GOT3 (cell line): ENCODE measurements at places on chromosomes 2 and 18.

DNA sequence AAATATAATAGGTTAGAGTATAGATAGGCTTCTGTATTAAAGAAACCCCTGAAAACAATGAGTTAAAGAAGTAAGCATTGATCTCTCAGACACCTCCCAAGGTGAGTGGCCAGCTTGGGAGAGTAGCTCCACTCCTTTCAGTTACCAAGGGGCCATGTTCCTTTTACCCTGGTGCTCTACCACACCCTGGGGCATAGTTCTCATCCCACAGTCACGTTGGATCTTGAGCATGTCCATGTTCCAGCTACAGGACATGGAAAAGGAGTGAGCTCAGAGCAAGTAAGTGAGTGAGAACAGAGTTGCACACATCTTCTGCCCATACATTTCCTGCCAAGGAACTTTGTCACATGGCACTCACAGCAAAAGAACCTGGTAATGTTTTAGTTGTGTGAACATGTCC is 325.9 kb upstream of the SLC39A10 start:
- no peak for DNase-seq

- DNase-seq, result no peak
Measured at GRCh38 chr2:147353072-147353381, 491.8 kb upstream of the ACVR2A start.

GRCh38 chr2:166088634-166089033 is 39.2 kb downstream of the SCN1A start:
- DNase-seq, result no peak

DNA sequence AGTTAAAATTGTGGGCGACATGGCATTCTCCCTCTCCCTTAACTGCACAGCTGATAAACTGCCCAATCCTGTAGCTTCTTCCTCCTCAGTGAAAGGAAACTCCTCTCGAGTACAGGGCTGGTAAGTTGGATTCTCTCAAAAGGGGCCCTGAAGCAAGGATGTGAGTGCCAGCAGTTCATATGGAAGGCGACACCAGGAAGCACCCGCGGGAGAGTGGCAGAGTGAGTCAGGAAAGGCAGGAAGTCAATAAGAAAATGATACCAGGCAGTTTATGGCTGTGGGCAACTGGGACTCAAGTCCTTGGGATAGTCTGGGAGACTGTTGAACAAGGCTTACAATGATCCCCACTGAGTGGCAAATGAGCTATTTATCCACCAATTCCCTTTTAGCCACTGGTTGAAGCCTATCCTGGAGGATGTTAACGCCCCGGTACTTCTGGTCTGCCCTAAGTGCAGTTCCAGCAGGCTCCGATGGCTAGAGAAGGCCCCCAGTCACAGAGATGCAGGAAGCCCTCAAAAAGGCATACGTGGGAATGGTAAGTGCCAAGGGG is 34.8 kb downstream of the ABHD3 start:
- no peak for DNase-seq

- no peak for DNase-seq
Measured at GRCh38 chr2:58241546-58241864, 380 bp upstream of the FANCL start.

DNA sequence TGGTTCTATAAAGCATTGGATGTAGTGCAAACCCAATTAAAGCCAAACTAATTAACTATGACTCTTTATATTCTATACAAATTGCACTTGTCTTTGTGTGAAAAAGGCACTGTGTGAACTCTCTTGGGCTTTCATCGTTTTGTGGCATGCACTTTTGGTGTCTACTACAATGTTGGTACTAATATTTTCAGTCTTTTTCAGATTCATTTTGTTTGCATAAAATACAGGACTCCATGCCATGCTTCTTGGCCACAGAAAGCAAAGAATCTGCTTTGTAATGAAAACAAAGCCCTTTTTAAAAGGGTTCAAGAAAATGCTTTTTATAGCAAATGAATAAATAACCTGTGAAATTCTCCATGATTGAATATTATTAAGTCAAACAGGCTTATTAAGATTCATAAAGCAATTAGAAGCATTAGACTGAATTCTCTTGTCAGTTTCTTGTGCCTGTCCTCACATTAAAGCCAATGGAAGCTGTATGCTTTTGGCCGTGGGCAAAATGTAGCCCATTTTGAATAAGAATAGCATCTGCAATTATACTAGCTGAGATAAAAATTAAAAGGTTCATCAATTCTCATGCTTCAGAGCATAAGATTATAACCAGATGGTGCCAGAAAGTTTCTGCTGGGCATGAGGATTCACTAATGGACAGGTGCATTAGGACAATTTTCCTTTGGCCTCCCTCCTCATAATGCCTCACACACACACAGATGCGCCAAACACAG is 1665.2 kb downstream of the SUCLG1 start:
- DNase-seq, result no peak

DNA sequence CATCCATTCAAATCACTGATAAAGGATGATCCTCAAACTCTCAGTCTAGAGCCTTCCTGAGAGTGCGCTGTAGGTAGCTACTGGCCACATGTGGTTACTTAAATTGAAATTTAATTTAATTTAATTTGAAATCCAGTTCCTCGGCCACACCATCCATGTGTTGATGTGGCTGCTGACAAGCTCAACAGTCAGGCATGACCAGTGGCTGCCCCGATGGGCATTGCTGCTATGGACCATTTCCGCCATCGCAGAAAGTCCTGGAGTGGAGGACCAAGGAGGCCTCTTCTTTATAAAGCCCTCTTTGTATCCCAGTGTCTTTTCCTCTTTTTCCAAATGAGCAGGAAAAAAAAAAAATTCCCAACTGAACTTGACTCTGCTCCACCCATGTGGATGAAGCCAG is 100.6 kb downstream of the HDAC4 start:
- DNase-seq, result no peak

DNA sequence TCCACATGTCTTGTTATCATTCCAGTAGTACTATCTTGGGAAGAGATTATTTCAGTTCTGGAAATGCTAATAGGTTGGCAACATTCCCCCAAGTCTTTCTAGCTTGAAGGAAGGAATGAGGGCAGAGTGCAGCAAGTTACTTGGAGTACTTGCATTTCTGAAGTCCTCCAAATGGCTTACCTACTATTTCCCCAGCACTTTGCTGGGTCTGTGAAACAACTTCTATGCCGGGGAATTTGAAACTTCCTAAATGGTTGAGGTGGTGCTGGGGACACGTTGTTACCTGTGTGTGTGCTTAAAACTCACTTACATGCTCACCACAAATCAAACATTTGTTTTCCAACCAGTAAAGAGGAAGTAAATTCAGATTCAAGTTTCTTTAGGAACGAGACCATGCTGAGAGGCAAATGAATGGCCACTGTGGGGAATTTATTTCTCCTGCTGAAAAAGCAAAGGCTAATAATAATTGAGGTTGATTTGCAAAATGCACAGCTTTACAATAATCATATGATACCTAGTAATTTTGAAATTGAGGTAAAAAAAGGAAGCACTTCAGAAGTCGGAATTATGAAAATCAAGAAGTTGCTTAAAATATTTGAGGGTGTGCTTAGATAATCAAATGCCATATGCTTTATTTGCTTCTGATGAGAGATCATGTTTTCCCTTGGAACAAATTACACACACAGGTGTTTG is 1167.7 kb upstream of the ZEB2 start:
- DNase-seq, result no peak
